ENCODE measurements at places on chromosomes 16 and 17.

DNA sequence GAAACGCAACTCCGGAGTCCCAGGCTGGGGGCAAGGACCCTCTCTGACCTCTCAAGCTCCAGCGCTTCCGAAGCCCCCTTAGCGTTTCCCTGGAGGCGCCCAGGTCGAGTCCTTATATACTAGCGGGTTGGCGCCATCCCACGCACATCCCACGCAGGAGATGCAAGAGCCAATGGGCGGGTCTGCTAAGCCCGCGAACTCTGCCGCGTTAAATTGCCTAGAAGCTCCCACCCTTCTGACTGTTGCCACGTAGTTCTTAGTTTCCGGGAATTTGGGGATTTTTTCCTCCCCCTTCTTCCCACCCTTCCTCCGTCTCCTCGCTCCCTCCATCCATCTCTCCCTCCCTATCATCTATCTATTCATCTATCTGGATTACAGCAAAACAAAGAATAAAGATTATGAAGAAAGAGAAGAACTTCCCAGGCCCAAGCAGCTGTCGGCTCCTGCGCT lies at the start of gene SLFN11:
SLFN11 (minus strand) TSS at position 88 of the 450 bp plus-strand sequence. CDS start 9,814 bp downstream, outside the sequence.
- peak; percentile 47 for DNase-seq

GRCh38 chr17:10050597-10051101 lies 145.6 kb upstream of the RCVRN start:
- DNase-seq = no peak

DNA sequence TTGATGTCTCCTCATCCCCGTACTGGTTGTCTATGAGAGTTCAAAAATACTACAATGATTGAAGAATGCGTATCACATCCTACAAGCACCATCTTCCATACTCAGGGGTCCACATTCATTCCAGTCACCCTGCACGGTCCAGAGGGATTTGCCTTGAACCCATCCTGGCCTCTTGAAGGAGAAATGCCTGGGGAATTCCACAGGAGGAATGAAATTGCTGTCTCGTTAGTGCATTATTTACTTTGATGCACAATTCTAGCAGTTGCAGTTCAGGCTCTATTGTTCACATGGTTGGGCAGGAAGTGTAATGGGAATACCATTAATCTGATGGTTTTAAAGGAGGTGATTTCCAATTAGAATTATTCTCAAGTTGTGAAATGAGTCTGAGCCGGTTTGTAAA lies 369.1 kb upstream of the XYLT1 start:
- no peak for DNase-seq

GRCh38 chr17:17792037-17792550 lies 44.7 kb downstream of the SREBF1 start:
- DNase-seq = no peak

- DNase-seq = peak; percentile 45
Observed at GRCh38 chr16:8567355-8568230, 22.7 kb downstream of the TMEM114 start.

- DNase-seq = no peak
Observed at GRCh38 chr16:86716649-86717048, 138.3 kb downstream of the FOXL1 start.

DNA sequence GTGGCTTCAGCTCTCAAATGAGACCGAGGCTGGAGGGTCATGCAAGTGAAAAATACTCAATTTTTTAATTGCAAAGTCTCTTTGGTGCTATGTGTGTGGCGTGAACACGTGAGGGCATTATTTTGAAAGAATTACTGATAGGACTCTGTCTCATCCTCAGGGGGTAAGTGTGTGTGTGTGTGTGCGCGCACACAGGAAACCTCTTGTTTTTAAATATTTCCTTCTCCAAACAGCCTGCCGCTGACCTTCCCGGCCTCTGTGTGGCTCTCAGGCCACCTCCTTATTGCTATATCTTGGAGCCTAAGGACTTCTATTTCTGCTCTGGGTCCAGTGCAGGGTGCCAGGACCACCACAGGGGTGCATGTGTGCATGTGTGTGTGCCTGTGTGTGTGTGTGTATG lies 99.7 kb downstream of the CMIP start:
- no peak for DNase-seq

GRCh38 chr17:4256952-4257351 lies 6.8 kb downstream of the ANKFY1 start:
- no peak for DNase-seq

- DNase-seq = no peak
Observed at GRCh38 chr16:49890876-49891275, 35.0 kb upstream of the ZNF423 start.

- no peak for DNase-seq
Observed at GRCh38 chr17:3955673-3955988, 8.6 kb downstream of the ATP2A3 start.

GRCh38 chr16:4096509-4096908 lies 19.7 kb downstream of the ADCY9 start:
- DNase-seq = no peak

DNA sequence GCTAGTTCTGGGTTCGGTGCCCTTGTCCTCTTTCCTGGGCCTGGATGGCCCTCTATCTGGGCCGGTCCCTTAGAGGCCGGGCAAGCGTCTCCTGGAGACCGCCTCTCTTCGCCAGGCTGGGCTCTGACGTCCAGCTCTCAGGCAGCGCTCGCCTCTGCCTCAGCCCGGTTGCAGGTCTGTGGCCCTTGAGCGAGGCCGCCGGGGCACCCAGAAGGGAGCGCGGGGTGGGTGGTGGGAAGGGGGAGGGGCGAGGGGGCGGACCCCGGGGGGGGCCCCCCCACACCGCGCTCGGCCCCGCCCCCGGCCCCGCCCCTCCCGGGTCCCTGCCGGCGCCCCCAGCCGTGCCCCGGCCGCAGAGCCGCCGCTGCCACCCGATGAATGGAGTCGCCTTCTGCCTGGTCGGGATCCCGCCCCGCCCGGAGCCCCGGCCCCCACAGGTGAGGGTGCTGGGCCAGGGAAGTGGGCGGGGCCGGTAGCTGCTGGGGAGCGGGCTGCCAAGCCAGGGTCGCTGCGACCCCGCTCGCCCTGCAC lies at the start of gene ARHGAP23:
ARHGAP23 (plus strand) TSS at position 353 of the 531 bp plus-strand sequence; CDS start at position 375, 22 bp downstream.
- peak; percentile 5 for DNase-seq

GRCh38 chr17:50466371-50467113 lies 2.1 kb downstream of the CHAD start:
- DNase-seq = no peak

DNA sequence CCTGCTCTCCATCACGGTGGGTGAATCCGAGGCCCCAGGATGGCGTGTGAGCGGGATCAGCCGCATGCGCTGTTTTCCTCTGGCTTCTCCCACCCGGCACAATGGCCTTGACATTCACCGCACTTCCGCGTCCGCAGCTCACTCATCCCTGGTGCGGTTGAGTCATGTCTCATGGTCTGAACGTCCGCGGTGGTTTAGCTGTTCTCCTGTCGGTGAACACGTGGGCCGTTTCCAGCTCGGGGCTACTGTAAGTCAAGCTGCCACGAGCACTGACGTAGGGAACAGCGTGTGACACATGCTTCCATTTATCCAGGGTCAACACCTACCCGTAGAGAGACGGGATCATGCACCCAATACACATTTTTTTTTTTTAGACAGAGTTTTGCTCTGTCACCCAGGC lies 15.3 kb upstream of the CACNA1H start:
- DNase-seq = no peak

DNA sequence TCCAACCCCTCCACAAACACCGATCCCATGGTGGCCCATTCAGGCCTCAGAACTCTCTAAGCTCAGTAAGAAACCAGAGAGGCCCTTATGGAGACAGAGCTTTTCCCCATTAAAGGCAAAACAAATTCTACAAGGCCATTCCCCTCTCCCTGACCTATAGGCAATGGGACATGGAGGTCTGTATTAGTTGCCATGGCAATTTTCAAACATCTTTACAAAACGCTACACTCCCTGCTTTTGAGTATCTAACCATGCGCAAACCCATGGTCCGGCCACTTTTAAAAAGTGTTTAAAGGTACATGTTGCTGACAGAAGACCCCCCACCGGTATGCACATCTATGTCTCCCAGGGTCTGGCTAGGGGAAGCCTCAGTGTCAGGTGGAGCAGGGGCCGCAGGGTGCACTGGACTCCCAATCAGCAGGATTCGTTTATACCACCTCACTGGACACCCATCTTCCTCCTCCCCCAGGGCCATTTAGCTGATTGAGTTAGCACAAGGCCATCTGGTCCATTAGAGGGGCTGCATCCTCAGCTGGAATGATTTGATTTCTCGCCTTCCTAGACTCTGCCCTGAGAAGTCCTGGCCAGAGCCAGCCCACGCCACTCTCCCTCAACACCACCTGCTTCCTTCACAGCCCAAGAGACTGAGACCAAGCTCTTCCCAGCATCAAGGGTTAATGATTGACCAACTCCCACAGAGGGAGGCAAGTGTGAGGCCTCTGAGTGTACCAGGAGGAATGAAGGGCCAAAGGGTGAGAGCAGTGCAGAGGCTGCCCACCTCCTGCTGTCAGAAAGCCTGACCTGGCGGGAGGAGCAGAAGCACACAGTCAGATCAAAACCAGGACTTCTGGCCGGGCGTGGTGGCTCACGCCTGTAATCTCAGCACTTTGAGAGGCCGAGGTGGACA lies 10.9 kb downstream of the ACLY start:
- no peak for DNase-seq

DNA sequence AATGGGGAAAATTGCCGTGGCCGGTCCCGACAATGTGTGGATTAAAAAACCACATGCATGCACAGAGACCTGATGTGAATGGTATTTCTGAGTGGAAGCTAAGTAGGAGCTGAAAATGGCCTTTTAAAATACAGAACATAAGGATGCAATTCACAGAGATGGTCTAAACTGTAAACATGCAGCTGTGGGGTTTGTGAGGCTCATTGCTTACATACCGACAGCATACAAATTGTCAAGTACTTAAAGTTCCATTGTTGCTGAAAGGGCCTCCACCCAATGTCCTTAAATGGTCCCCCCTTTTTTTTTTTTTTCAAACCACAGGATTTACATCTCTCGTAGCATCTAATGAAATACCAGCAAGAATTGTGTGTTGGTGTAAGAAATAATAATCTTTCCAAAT lies 523.2 kb downstream of the MAF start:
- no peak for DNase-seq

DNA sequence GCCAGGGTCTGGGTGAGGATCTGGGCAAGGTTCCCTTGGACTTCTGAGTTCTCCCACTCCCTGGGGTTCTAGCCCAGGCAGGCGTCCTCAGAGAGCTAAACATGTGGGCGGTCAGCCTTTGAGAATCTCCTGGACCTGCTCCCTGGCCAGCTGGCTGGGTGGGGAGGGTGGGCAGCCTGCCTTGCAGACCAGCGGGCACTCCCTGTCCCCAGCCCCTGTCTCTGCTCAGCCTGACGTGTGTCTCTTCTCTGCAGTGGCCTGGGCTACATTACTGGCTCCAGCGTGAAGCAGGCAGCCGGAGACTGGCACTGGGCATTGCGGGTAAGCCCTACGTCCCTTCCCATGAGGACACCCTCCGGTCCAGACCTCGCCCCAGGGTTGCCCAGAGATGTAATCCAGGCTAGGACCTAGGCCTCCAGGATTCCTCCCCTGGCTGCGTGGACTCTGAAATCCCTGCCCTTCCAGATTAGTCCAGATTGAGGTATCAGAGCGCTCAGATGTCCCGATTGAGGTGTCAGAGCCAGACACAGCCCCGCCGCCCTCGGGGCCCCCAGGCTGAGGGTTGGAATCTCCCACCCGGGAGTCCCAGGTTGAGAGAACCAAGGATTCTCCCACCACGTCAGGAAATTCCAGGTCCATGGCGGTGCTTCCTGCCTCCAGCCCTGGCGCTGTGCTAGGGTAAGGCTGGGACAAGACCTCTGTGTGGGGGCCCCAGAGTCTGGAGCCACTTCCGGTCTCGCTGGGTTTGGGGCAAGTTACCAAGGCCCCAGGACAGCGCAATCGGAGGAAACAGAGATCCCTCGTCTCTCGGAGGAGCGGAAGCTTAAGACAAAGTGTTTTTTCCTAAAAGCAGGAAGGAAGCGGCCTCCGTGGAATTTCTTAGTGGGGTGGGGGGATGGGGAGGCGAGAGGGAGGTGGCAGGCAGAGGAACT lies 24.1 kb downstream of the MYBBP1A start:
- no peak for DNase-seq

GRCh38 chr17:81583589-81584342 lies 31.6 kb upstream of the FAAP100 start:
- DNase-seq = no peak

GRCh38 chr16:55502801-55503366 lies 6.0 kb upstream of the LPCAT2 start:
- no peak for DNase-seq

DNA sequence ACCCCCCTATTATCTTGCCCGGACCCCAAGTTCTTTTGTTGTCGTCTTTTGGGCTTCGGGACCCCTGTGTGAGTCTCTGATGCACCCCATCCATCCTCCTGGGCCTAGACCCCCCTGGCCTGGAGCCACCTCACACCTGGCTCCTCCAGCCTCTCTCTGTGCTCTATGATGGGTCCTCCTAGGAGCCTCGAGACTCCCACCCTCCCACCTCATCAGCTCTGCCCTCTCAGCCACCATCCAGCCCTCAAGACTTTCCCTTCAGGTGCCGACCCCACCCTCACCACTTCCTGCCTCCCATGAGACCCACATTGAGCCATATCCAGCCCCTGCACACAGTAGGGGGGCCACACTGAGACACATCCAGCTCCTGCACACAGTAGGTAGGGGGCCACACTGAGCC lies 8.7 kb upstream of the ATP2A3 start:
- DNase-seq = no peak

GRCh38 chr17:1714427-1714979 lies 4.3 kb upstream of the TLCD2 start:
- DNase-seq = no peak

- no peak for DNase-seq
Observed at GRCh38 chr17:47192554-47192953, 3.5 kb upstream of the CDC27 start.

- DNase-seq = no peak
Observed at GRCh38 chr16:2013527-2013926, 3.9 kb upstream of the ZNF598 start.

DNA sequence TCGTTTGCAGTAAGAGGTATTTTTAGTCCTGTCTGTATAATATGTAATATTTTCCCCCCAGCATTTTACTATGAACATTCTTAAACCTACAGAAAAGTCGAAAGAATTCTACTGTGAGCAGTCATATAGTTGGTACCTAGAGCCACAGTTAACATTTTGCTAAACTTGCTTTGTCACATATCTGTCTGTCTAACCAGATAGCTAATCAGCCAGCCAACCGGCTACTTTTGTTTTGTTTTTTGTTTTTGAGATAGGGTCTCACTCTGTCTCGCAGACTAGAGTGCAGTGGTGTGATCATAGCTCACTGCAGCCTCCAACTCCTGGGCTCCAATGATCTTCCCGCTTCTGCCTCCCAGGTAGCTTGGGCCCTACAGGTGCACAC lies 73.3 kb downstream of the ABCC1 start:
- DNase-seq = no peak

- no peak for DNase-seq
Observed at GRCh38 chr16:67528870-67529581, 397 bp downstream of the RIPOR1 start.

DNA sequence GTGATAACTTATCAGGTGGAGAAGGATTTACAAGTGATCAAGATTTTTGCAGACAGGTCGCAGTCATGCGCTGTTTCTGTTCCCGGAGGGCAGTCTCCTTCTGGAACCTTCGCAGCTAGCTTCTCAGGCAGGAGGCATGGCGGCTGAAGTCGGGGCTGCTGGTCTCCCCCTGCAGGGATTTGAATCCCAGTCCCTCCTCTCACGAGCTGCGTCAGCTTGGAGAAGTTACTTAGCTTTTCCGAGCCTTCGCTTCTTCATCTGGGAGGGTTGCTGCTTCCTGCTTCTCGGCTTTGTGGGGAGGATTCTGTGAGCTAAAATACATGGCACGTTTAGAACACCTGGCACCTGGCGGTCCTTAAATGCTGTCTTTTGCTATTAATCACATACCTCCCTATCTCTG lies 287.8 kb upstream of the FOXF1 start:
- DNase-seq = no peak

Data from stimulated activated CD8-positive, alpha-beta memory T cell treated with anti-CD3 and anti-CD28 coated beads, Interleukin-4, amount 100 ng/mL, for 1 hour (primary cell).